Aorta (tissue), 5 donors: ENCODE measurements at places on chromosomes 12 and 14.

GRCh38 chr12:111089616-111090015 lies 169.2 kb upstream of the MYL2 start:
- DNase-seq = no peak

DNA sequence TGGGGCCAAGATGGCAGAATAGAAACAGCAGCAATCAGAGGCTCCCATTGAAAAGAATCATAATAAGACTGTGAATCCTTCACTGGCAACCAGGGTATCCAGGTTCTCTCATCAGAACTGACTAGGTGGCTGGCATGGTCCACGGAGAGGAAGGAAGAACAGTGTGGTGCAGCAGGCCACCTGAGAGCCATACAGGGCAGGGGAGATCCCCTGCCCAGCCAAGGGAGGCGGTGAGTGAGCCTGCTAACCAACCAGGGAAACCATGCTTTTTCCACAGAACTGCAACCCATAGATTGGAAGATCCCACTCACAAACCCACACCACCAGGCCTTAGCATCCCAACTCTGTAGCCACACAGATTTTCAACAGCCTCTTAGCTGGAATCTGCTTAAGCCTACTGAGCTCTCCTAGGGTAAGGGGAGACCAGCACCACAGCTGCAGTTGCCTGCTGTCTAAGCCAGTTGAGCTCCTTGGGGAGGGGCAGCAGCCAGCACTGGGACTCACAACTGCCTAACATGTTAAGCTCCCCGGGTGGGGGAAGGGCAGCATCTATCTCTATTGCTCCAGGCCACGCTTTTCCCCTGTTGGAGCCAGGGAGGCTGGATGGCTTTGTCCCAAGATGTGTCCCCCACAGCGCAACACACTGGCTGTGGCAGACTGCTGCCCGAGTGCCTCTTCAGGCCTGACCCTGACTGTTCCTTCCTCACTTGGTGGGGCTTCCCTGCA lies 342.6 kb upstream of the CCDC196 start:
- DNase-seq = no peak

- DNase-seq = no peak
Observed at GRCh38 chr14:73209953-73210352, 27.4 kb upstream of the PAPLN start.

DNA sequence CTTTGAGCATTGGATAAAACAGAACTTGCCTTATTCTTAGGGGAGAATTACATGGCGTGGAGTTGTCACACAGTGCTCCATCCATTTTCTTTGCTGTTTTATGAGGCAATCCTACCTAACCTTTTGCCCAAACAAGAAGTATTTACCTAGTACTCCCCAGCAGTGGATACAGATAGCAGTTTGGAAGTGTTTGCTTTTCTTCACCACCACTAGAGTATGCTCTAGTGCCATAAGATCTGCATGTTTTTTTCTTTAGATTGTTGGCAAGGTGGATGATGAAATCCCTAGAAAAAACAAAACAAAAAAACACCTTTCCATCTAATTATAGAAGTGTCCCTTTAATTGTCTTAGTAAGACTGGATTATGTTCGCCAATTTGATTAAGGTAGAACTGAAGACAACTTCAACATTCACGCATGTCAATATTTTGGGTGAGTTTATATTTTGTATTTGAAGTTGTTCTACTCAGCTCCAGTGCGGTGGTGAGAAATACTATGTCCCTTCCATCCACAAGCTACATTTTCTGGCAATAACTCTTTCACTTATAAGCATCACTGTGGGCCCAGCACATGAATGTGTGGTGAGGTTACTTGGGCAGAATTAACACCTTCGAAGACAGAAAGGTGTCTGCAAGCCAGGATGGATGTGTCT lies 23.6 kb upstream of the TMEM260 start:
- no peak for DNase-seq
